ENCODE measurements at places on chromosomes 2 and 18.

GRCh38 chr18:8435376-8435775 lies 173.9 kb upstream of the RAB12 start:
- H3K4me1 ChIP-seq, result no peaks in the 10 kb centered on the region
- no peaks in the 10 kb centered on the region for H3K27me3 ChIP-seq
- no peak overlapping the region for H3K27ac ChIP-seq
- H3K36me3 ChIP-seq, result no peaks in the 10 kb centered on the region
- DNase-seq, result no peak

DNA sequence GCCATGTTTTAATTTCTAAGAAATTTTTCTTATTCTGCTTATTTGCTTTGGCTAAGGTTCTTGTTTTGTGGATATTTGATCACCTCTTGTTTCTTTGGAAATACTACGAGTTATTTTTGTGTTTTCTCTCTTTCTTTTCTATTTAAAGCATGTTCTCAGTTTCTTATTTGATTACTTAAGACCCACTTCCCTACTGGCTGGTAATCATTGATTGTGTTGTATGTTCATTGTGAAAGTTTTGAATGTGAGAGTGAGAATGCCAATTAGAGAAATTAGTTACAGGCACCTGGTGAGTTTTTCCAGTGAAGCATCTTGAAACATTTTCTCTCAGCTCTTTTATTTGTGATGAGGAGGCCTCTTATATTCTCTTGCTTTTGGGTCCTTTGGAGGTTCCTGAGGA lies 226.7 kb upstream of the MC4R start:
- H3K27ac ChIP-seq, result no peak overlapping the region
- no peaks in the 10 kb centered on the region for H3K36me3 ChIP-seq
- no peak overlapping the region for H3K4me3 ChIP-seq

DNA sequence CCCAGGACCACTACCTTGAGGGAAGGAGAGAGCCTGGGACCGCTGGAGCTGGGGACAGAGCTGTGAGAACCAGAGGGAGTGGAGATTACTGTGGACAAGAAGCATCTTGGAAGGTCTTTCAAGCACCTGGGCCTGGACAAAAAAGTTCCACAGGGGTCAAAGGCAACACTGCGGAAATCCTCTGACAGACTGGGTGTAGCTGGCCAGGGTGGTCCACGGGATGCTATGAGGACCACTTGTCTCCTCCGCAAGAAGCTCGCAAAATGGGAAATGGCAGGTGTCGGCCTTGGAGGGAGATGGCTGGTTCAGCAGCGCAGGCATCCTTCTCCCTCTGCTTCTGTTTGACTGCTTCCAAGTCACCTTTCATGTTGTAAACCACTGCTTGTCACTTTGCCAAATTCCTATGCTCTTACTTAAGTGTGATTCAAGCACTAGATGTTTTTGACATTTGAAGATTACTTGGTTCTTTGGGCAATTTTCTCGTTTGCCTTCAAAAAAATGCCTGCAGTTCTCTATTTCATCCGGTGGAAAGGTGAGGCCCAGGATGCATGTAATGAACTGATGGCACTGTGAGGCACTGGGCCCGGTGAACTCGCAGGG lies 27.7 kb downstream of the KLHL29 start:
- H3K27me3 ChIP-seq, result no peaks in the 10 kb centered on the region
- H3K4me3 ChIP-seq, result no peak overlapping the region
- H3K4me1 ChIP-seq, result no peaks in the 10 kb centered on the region

DNA sequence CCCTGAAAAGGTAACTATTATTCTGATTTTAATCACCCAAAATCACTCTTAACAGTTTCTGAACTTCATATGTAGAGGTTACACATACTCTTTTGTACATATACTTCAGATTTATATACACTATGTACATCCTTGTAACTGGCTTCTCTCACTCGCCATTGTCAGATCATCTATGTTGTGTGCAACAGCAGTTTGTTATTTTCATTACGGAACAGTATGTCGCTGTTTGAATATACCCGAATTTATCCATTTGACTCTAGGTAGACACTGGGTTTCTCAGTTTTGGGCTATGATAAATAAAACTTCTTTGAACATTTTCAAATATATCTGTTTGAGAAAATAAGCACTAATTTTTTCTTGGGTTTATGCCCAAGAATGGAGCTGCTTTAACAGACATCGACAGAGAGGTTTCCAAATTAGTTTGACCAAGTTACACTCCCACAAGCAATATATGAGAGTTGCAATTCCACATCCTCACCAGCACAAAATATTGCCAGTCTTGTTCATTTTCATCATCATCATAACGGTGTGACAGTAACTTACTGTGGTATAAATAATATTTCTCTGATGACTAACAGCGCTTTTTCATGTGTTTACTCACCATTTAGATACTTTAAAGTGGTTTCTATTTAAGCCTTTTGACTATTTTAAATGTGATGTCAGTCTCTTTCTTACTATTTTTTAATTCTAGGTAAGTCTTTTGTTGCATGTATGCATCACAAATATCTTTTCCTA lies 80.9 kb downstream of the SMC6 start:
- DNase-seq, result no peak
- H3K4me1 ChIP-seq, result no peaks in the 10 kb centered on the region
- H3K4me3 ChIP-seq, result no peak overlapping the region
- peaks cover 8% of the 10 kb centered on the region for H3K36me3 ChIP-seq
- H3K27me3 ChIP-seq, result no peaks in the 10 kb centered on the region
- H3K27ac ChIP-seq, result no peak overlapping the region

- H3K4me1 ChIP-seq, result no peaks in the 10 kb centered on the region
- no peaks in the 10 kb centered on the region for H3K36me3 ChIP-seq
- no peak for DNase-seq
- H3K4me3 ChIP-seq, result no peak overlapping the region
Measured at GRCh38 chr2:20390524-20391123, 40.0 kb upstream of the PUM2 start.

- H3K27me3 ChIP-seq, result no peaks in the 10 kb centered on the region
- no peak overlapping the region for H3K4me3 ChIP-seq
- H3K36me3 ChIP-seq, result peaks cover 30% of the 10 kb centered on the region
- H3K4me1 ChIP-seq, result no peaks in the 10 kb centered on the region
Measured at GRCh38 chr2:10795508-10796046, 17.0 kb downstream of the PDIA6 start.

GRCh38 chr2:42724886-42725285 lies 39.0 kb downstream of the OXER1 start:
- no peaks in the 10 kb centered on the region for H3K4me1 ChIP-seq
- no peak overlapping the region for H3K27ac ChIP-seq
- DNase-seq, result no peak
- H3K4me3 ChIP-seq, result no peak overlapping the region
- no peaks in the 10 kb centered on the region for H3K27me3 ChIP-seq

DNA sequence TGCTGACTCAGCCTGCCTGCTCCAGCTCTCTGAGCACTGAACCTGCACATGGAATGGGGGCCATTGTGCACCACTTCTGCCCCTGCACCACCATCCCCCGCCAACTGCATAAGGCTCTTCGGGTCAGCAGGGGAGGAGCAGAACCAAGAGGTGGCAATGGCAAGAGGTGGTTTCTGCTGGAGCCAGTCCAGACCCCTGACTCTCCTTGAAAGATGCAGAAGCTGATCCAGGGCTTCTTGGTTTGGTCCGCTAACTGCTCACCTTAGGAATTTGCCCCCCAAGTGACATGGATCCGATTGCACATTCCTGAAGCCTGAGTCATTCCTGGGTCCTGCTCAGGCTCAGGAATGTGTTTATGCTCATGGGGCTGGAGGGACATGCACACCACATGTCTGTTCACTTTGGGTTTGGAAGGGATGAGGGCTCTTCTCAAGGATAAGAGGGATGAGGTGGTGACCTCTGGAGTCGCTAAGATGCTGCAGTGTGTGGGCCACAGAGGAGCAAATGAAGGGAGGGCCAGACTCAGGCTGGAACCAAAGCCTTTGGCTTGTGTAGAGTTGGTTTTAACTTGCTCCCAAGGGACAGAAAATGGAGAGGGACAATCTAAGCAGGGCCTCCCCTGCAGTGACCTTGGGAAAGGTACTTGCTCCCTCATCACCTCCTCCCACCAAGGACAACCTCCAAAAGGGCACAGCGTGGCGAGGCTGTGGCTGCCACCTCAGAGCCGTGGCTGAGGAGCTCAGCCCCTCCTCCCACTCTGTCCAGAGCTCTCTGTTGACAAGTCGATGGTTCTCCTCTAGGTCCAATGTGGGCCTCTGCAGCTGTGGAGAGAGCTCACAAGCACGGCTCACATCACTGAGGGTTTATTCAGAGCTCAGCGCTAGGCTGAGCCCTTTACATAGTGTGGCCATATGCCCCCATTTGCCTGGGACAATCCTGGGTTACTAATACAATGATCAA lies 66.2 kb downstream of the HS1BP3 start:
- DNase-seq, result no peak
- no peaks in the 10 kb centered on the region for H3K36me3 ChIP-seq
- no peaks in the 10 kb centered on the region for H3K4me1 ChIP-seq
- H3K27ac ChIP-seq, result no peak overlapping the region
- no peak overlapping the region for H3K4me3 ChIP-seq

GRCh38 chr2:226548732-226549131 lies 250.9 kb downstream of the IRS1 start:
- no peak overlapping the region for H3K27ac ChIP-seq
- no peaks in the 10 kb centered on the region for H3K36me3 ChIP-seq
- no peaks in the 10 kb centered on the region for H3K27me3 ChIP-seq
- no peak overlapping the region for H3K4me3 ChIP-seq

GRCh38 chr2:134408791-134409190 lies 154.9 kb downstream of the MGAT5 start:
- no peaks in the 10 kb centered on the region for H3K27me3 ChIP-seq
- no peak overlapping the region for H3K27ac ChIP-seq
- no peaks in the 10 kb centered on the region for H3K36me3 ChIP-seq
- no peak overlapping the region for H3K4me3 ChIP-seq
- no peak for DNase-seq

DNA sequence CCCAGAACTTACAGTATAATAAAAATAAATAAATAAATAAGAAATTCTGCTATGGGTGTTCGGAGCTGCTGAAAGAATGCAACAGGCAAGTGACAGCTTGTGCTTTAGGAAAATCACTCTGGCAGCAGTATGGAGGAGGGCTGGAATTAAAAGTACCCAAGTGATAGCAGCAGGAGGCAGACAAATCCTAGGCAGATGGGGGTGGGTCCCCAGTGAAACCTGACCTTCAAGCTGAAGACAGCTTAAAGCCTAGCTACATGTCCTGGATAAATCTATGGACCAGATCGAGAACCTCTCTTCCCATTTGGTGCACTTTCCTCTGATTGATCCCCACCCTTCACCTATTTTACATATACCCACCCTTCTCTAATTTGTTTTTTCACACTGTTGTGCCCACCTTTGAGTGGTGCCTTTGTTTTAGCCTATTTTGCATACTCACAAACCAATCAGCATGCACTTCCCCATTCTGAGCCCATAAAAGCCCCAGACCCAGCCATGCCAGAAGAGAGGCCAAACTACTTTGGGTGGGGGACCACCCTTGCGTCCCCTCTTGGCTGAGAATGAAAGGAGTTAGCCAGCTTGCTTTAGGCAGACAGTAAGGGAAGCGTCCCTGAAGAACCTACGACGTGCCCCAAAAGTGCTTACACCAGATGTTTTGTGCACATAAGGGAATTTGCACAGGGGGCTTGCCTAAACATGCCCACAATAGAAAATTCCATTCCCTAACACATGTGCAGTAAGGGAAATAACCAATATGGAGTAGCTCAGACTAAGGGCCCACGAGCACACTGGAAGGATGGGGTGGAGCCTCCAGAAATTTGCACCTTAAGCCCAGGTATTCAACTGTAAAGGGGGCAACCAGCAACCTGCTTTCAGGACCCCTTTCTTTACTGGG lies 3.0 kb downstream of the METTL8 start:
- no peak overlapping the region for H3K27ac ChIP-seq
- peaks cover 18% of the 10 kb centered on the region for H3K4me1 ChIP-seq
- H3K4me3 ChIP-seq, result no peak overlapping the region
- no peaks in the 10 kb centered on the region for H3K27me3 ChIP-seq

- H3K36me3 ChIP-seq, result no peaks in the 10 kb centered on the region
- no peak overlapping the region for H3K27ac ChIP-seq
- H3K27me3 ChIP-seq, result no peaks in the 10 kb centered on the region
- H3K4me1 ChIP-seq, result peaks cover 35% of the 10 kb centered on the region
- H3K4me3 ChIP-seq, result no peak overlapping the region
- no peak for DNase-seq
Measured at GRCh38 chr2:201420442-201421113, 30.7 kb downstream of the TRAK2 start.

DNA sequence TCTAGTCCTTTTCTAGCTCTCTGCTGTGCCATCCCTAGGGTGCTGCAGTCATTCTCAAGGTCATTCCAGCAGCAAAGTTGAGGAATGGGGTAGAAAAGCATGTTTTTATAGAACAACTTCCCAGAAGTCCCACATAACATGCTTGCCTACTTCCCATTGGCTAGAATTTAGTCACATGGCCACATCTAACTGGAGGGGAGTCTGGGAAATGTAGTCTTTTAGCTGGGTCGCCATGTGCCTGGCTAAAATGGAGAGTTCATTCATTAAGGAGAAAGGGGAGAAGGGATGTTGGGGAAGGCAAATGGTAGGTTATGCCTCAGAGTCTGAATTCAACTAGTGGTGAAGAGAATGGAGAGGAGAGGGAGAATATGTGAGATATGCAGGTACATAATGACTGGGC lies 85.7 kb downstream of the SLC4A3 start:
- H3K4me3 ChIP-seq, result no peak overlapping the region
- no peaks in the 10 kb centered on the region for H3K36me3 ChIP-seq
- H3K27ac ChIP-seq, result no peak overlapping the region
- H3K27me3 ChIP-seq, result peaks cover 5% of the 10 kb centered on the region
- H3K4me1 ChIP-seq, result no peaks in the 10 kb centered on the region

DNA sequence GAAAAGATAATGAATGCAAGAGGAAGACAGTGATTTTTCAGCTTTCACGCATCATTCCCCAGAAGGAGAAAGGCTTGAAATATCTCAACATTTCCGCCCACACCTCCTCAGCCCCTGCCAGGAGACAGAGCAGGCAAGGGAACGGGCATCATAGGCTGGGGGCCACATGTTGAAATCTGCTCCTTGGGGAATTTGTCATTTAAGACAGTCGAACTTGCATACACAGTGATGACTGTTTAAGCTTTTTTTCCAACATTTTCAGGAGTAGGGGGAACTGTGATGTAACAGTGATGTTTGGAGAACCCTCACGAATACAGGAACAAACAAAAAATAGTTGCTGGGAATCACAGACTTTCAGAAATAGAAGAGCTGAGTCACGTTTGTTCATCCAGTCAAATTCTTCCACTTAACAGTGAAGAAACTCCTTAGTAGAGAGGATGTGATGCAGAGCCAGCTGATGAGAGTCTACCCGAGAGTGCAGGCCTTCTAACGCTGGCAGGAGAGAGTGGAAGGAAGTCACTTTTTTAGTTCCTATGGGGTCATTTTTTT lies 266.8 kb downstream of the ALPK2 start:
- no peaks in the 10 kb centered on the region for H3K27me3 ChIP-seq

GRCh38 chr2:15941481-15941850 lies 1.1 kb downstream of the MYCN start:
- H3K4me1 ChIP-seq, result peaks cover 18% of the 10 kb centered on the region
- H3K27ac ChIP-seq, result no peak overlapping the region
- no peak for DNase-seq
- no peaks in the 10 kb centered on the region for H3K36me3 ChIP-seq
